NCI-H1417 (cell line): ENCODE measurements at places on chromosomes 3 and 15.

DNA sequence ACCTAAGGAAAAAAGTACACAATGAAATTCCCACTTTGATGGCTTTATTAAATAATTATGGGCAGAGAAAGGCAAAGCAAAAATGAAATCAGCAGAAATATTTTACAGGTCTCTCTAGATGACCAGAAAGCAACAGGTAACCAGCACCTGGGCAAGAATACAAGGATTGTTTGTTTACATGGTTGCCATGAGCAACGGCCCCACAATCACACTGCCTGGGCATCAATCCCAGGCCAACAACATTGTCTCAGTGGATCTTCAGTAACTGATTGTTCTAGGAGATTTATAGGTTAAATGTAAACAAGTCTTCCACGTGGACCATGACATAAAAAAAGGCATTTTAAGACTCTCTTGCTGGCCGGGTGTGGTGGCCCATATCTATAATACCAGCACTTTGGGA is 82.6 kb downstream of the PDZRN3 start:
- no peak for DNase-seq

DNA sequence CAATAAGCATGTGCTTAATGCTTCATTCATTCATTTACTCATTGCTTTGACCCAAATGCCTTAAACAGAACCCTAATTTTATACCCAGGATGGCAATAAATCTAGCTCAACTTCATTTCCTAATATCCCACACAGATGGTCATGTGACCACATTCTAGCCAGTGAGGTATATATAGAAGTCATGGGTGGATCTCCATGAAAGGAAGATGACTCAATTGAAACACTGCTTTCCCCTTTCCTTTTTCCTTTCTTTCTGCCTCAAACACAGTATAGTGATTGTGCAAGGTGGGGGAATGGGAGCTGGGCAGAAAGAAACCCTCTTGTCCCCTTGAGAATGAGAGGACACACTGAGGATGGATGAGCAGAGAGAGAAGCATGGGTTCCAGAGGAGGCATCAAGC is 183.5 kb upstream of the PRICKLE2 start:
- DNase-seq: no peak

DNA sequence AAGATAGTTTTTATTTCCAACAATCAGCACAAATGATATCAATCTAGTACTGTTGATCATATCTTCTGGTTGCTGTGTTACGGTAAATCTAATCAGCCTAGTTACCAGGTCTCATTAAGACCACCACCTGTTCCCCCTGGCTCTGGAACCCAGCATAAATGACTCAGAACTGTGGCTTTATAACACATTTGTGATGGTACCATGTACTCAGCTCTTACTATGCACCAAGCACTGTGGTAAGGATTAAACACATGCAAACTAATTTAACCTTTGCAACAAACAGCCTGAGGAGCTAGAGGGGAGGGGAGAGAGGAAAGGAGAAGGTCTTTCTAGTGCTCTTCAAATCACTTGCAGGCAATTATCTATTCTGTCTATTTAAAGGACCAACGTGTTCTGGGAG is 173.9 kb upstream of the LMCD1 start:
- DNase-seq: peak; percentile 63

GRCh38 chr3:135304378-135304777 is 509.3 kb downstream of the EPHB1 start:
- DNase-seq: no peak

GRCh38 chr3:68485051-68485450 is 447.3 kb downstream of the TAFA4 start:
- no peak for DNase-seq

GRCh38 chr3:40379674-40380306 is 7.2 kb upstream of the ENTPD3 start:
- DNase-seq: no peak

GRCh38 chr3:172614340-172615274 is 91.4 kb upstream of the TNFSF10 start:
- no peak for DNase-seq

GRCh38 chr3:99066863-99067262 is 165.4 kb upstream of the DCBLD2 start:
- DNase-seq: no peak

DNA sequence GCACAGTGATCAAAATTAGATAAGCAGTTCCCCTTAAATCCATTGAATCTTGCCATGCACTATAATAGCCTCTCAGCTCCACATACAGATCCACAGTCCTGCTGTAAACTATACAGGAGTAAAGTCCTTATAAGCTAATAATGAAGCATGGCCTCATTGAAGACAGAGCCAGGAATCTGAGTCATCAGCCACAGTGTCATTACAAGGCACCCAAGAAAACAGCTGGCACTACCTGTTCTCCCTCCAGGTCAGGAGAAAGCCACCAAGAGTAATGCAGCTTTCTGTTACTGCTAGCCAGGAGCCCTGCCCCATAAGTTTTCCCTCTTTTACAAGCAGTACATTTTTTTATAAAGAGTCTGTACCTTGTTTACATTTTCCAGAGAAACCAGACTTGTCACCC is 27.3 kb downstream of the WDR49 start:
- peak; percentile 20 for DNase-seq

DNA sequence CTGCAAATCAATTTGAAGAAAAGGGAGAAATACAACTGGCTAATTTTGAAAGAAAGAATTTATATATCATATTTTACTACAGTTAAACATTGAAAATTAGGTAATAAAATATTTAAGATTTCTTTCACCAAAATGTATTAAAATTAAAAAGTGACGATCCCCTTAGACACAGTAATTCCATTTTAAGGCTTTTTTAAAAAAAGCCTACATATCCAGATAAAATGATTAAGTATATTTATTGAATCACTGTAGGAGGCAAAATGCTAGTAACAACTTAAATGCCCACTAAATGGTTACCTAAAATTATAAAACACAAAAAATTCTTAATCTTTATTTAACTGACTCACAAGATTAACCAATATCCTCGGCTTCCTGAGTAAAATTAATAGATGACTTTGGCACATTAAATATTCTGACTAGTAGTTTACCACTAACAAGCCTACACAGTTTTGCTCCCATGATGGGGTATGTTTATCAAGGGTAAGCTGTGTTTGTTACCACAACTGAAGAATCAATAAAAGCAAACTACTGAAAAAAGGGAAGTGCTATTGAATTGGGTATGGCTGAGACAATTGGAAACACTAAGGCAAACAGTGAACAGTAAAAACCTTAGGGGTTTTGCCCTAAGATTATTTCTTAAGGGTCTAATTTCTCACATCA is 28.4 kb downstream of the ANKRD28 start:
- no peak for DNase-seq

GRCh38 chr3:34934660-34935059 is 704.7 kb upstream of the ARPP21 start:
- no peak for DNase-seq

- no peak for DNase-seq
These were observed 127.0 kb downstream of the STAG1 start for GRCh38 chr3:136624894-136625815.

GRCh38 chr3:107414325-107414964 is 37.2 kb downstream of the CCDC54 start:
- no peak for DNase-seq

DNA sequence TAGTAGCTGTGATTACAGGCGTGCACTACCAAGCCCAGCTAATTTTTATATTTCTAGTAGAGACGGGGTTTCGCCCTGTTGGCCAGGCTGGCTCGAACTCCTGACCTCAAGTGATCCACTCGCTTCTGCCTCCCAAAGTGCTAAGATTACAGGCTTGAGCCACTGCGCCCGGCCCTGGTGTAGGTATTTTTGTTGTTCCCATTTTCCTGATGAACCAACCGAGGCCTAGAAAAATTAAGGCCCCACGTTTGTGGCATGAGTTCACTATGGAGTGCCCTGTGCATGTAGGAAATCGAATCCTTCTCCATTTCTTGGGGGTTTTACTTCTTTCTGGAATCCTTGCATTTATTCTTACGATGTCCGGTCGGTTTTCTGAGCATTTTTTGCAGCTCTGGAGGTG is 14.3 kb upstream of the TATDN2 start:
- DNase-seq: no peak

GRCh38 chr3:146550743-146551510 is 6.5 kb upstream of the PLSCR1 start:
- no peak for DNase-seq

DNA sequence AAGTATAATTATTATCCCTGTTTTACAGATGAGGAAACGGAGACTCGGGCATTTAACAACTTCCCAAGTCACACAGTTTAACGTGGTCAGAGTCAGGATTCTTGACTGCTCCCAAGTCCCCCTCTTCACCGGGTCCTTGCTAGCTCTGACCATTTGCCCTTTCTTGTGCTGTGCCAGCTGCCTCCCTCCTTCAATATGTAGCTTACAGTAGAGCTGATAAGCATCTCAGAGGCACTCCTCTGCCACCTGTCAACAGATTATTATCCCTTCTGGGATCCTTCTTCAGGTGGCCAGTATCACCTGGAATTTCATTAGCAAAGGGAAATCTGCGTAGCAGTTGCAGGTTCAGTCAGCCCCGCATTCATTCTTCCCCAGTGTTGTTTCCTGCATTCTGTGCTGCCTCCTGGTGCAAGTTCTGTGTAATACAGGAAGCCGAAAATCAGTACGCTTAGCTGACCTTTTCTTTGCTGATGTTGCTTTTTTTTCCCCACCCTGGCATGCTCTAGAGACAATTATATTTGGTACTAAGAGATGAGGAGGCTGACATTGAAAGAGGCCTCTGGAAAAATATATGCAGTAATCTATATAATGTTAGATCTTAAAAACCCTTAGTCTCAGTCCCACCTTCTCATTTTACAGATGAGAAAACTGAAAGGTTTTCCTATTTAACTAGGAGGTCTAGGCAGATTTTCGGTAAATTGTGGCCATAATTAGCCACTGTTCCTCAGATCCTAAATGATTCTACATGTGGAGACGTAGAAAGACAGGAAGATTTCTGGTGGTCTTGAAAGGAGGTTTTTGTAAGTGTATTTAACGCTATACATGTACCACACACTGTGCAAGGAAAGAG is 24.8 kb downstream of the TMOD2 start:
- DNase-seq: peak; percentile 16
